ENCODE measurements at places on chromosomes 11 and 22. TPM values are rescaled to one million over a fixed set of nuclear protein-coding genes. Genes with fewer than 3 reads are reported as not detected.

- no peak for DNase-seq
Observed at GRCh38 chr22:30742291-30743256, 47.9 kb downstream of the OSBP2 start.

DNA sequence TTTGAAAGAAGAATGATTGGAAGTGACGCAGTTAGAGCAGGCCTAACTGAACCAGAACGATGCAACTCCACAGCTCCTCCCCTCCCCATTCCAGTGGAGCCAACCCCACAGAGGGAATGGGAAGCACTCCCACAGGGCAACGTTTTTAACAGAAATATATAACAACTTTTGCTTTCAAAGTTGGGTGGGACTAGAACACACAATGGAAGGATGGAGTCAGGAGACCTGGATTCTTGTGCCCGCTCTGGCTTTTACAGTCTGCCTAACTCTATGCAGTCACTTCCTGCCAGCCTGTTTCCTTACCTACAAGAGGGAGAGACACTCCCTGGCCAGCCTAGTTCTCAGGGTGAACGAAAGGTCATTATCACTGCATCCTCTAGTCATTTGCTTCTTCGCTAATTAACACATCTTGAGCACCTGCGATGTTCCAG, 75.5 kb downstream of the PACSIN2 start:
- DNase-seq: no peak

DNA sequence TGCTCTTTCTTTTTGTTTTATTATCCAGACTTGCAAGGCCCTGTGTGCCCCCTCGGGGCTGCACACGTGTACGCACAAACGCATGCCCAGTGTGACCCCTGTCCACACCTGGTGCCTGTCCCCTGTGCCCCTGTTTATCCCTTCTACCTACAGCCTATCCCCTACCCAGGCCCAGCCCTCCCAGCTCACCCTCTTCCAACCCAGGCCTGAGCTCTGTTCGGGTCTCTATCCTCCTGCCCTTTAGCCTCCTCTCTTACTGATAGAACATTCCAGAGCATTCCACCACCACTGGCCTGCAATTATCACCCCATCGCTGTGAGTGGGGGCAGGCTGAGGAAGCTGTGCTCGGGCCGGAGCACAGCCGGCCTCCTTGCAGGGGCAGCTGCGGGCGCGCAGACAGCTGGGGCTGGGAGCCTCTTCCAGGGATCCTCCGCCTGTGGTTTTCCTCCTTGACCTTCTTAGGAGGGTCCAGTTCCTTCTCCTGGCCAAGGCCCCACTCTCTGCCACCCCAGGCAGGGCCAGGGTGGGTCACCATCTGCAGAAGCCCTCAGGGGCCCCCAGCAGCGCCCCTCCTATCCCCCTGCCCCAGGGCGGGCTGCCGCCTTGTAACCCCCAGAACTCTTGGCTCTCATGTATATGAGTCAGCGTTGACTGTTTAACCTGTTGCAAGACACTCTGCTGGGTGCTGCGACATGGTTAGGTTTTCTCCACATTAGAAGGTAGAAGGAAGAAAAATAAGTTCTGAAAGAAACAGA, 41.8 kb upstream of the KCNQ1OT1 start:
- no peak for DNase-seq

DNA sequence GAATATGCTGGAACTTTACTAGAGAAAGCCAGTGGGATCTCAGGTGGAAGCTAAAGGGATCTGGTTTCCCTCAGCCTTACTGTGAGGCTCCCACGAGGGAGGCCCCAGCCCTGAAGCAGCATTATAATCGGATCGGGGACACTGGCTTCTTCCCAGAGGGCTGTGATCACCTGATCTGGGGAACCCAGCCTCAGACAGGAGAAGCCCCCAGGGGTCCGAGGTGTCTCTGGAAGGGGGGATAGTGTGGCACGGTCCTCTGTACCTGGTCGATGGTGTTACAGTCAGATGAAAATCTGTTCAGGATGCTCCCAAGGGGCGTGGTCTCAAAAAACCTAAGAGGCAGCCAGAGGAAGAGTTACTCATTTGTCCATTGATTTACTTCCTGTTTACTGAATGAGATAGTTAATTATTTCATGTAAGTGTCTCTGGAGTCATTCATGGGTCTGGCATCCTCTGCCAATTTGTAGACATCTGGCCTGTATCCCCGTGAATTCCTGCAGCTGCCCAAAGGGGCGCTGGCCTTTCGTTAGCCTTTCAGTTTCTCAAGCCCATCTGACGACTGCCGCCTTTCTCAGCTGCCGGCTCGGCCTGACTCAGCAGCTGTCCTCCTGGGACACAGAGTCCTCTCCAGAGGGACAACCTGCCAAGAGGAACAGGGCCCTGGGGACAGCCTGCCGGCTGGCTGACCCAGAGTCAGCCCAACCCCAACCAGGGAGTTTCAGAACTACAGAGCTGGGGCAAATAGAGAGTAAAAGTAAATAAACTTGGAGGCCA, 17.0 kb upstream of the KCNJ11 start:
- DNase-seq: peak; percentile 58

GRCh38 chr11:45872651-45873356, 12.6 kb upstream of the MAPK8IP1 start:
- DNase-seq: no peak

DNA sequence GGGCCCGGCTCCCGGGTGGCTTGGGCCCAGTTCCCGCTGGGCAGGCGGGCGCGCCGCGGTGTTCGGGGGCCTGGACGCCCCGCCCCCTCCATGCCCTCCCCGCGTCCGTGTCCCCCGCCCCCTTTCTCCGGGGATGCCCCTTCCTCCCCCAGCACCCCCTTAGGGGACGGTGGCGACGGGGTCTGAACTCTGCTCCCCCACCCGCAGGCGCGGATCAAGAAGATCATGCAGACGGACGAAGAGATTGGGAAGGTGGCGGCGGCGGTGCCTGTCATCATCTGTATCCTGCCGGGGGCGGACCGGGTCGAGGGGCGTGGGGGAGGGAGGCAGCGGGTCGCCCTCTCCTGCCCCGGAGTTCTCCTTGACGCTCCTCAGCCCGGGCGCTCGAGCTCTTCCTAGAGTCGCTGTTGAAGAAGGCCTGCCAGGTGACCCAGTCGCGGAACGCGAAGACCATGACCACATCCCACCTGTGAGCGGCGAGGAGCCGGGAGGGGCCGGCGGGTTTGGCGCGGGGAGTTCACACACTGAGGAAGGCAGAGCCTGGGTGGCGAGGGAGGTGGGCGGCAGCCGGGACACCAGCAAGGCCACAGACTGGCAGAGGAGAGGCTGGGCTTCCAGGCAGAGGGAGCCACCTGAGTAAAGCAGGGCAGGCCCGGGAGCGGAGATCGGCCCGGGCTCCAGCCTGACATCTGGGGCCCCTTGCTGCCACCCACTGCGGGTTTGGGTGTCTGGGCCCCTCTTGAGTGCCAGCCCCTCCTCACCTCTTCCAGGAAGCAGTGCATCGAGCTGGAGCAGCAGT, 546 bp downstream of the DRAP1 start:
- peak; percentile 89 for DNase-seq

DNA sequence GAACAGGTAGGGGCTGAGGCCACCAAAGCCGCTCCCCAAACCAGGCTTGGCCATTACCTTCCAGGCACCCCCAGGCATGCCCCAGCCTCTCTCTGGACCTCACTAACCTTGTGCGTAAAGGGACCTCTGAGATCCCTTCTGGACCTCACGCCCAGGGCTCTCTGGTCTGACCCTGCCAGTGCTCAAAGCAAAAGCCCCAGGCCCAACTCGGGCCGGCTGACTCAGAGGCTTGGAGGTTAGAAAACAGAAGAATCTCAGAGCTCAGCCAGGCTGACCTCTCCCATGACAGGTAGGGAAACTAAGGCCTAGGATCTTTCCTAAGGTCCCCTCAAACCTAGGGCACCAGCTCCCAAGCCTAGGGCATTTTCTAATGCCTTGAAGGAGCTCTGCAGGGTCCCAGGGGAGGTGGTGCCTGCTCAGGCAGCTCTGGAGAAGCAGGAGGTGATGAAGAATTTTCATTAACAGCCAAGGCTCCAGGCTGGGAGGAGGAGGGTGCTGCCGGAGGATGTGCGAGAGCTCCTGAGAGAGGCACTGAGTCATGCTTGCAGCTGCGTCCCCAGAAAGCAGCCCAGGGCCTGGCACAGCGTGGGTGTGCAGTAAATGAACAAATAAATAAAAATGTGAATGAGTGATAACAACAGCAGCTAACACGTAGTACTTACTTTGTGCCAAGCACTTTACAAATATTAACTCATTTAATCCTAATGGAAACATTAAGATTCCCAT, 25.6 kb downstream of the ARRB1 start:
- no peak for DNase-seq

- DNase-seq: no peak
Observed at GRCh38 chr22:43853328-43853931, 8.9 kb downstream of the SULT4A1 start.

DNA sequence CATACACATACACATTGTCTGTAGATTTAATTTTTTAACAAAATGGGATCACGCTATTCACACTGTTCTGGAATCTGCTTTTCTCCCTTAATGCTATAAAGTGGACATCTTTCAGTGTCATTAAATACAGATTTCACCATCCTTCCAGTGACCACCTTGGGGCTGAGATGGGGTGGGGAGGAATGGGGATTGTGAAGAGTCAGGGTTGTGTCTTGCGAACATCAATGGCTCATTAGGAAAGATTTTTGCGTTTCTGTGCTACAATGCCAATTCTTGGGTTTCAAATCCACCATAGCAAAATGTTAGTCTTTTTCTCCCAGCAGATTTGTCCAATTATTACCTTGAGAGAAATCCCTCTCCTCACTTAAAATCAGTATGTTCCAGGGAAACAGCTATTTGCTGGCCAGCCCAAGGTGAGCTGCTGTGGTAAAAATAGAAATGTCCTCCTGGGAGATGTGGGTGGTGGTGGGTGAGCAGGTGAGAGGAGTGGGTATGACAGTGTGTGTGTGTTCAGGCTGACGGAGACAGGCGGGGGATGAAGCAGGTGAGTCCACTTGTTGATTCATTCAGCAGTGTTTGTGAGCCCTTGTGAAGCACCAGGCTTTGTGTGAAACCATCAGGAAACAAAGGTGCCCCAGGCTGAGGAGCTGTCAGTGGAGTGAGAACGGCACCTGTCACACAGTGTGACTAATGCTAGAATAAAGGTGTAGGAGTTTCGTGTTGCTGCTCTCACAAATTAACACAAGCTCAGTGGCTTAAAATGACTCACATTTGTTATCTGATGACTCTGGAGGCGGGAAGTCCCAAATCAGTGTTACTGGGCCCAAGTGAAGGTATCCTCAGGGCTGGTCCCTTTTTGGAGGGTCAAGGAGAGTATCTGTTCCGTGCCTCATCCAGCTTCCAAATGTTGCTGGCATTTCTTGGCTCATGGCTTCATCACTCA, 1.7 kb upstream of the CBX6 start:
- DNase-seq: peak; percentile 12

- DNase-seq: no peak
Observed at GRCh38 chr11:2461956-2462542, 17.2 kb downstream of the KCNQ1 start.

DNA sequence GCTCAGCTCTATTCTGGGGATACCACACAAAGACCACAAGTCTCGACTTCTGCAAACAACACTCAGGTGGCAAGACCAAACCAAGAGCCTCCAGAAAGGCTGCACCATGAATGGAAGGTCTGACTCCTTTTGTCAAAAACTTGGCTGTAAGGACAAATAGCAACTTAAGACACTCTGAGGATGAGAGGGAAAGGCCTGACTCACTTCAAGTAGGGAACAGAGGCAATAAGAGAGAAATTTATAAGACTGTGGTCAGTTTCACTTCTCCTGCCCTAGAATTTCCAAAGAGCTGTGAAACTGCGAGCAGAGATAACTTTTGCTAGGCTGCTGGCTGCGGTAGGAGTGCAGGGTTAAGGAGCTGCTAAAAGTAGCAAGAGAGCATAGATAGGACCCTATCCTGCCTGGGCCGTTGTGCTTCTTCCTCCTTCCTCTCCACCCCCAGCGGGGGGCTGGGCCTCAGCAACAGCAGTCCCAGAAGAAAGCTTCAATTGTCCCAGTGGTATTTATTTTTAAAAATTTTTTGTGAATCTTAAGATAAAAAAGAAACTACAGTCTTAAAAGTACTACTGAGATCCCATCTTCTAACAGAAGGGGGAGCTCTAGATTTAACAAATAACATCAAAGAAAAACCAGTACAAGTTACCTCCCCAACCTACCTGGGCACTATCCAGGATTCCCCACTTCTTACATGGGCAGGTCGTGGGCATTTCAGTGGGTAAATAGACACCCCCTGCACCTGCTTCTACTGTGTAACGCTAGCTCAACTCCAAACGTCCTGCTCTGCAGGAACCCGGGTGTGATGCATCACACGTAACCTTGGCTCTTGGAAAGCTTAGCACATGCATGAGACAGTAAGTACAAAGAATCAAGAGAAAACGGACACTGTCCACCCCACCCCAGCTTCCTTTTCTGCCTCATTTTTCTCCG, 66.4 kb downstream of the SGSM3 start:
- no peak for DNase-seq

DNA sequence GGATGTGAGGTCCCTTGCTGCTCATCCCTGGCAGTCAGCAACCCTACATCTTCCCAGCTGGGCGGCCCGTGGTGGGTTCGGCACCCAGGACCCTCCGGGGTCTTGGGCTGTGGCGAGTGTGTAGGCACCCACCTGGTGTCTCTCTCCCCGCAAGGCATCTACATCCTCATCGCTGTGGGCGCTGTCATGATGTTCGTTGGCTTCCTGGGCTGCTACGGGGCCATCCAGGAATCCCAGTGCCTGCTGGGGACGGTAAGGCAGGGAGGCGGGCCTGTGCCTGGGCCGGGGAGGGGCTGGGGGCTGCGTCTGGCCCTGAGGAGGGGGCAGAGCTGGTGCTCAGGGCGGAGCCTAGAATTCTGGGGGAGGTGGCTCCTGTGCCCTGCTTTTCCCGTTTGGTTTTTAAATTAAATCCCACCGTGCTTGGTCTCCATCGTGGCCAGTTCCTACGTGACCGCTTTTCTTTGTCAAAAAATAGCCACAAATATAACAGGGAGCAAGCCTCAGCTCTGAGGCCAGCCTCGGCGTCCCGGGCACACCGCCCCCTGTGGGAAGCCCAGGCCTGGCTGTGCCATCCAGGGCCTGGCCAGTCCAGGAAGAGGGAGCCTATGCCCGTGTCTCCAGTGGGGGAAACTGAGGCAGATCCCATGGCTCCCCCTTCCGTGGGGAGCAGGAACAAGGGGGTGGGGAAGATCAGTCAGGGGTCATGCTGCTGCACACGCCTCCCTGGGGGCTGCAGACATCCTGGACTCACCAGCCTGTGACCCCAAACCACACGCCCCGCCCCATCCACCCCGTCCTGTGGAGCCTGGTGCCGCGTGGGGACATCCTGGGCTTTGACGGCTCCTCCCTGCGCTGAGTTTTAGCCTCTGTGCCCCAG, 6.4 kb upstream of the TSSC4 start:
- DNase-seq: no peak

GRCh38 chr22:24954114-24954463, 1.6 kb downstream of the KIAA1671 start:
- no peak for DNase-seq

TRIM48 gene
- total RNA-seq: not detected

LGR4 gene
- 32.0 TPM for total RNA-seq

MS4A3 gene
- total RNA-seq: not detected

Measured in lower leg skin (tissue), 4 donors.